ENCODE measurements at places on chromosomes 4 and X.

DNA sequence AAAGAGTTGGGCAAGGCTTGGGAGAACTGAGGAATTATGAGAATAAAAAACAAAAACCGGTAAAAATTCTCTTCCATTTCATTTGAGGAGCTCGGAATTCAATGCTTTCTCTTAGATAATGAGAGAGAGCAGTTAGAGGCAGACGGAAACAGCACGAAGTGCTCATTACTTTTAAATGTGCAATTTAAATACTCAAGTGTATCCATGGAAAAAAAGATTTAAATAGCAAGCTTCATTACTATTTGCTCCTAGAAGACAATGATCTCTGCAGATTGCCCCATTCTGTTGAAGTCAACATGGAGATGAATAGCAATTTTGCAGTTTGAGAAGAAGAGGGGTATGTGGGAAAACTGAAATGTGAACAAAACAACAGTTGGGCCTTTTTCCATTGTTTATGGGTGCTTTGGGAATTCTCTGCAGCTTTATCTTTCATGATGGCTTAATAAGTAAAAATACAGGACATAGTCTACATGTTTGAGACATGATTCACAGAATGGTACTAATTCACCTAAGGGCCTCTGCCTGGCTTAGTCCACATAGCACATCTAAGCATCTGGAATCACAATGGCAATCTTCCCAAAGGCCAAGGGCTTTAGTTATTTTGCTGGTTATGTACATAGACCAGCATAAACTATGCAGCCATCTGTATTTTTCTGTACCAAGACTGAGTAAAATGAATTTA, 512.7 kb upstream of the FAT1 start:
- DNase-seq = peak; percentile 90

DNA sequence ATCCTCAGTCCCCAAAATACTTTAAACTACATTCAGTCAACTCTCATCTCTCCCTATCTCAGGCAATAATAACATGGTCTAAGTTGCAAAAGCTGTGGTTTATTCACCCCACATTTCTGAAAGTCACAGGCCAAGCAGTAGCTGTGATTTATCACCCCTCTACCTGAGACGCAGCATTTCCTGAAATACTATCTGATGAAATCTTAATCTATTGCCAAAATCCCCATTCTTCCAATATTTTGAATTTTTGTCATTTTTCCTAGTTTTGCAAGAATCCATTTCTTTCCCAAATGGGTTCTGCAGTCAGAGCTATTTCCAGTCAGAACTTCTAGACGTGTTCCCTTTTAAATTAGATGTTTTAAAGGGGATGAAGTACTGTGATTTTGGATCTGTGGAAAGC, 148.3 kb downstream of the BANK1 start:
- peak; percentile 58 for DNase-seq

DNA sequence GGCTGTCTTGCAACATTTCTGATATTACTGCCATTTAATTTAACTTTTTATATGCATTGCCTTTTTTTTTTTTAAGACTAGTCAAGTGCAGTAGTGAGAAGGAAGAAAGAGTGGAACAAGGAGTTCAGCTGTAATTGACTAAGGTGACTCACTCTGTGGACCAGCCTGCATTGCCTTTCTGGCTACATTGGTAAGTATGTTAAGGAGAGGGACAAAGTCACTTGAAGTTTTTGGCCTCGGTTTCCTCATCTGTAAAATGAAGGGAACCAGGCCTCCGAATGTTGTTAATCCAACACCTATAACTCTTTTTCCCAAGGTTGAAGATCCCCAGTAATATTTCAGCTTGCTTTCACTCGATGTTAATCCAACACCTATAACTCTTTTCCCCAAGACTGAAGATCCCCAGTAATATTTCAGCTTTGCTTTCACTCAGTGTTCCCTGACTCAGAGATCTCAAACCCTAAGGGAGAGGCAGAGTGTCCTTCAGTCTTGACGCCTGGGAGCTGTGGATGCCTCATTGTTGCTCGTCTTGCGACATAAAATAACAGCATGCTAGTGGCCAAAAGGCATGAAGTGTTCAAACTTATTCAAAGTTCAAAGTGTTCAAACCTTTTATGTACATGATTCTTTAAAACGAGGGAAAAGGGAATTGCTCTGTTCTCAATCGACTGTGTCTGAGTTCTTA, 102.0 kb downstream of the SORBS2 start:
- peak; percentile 32 for DNase-seq

- peak; percentile 0 for DNase-seq
These were observed 232.5 kb upstream of the POF1B start for GRCh38 chrX:85611926-85612325.

GRCh38 chr4:139824882-139825522, 159.4 kb downstream of the MGST2 start:
- DNase-seq = no peak

DNA sequence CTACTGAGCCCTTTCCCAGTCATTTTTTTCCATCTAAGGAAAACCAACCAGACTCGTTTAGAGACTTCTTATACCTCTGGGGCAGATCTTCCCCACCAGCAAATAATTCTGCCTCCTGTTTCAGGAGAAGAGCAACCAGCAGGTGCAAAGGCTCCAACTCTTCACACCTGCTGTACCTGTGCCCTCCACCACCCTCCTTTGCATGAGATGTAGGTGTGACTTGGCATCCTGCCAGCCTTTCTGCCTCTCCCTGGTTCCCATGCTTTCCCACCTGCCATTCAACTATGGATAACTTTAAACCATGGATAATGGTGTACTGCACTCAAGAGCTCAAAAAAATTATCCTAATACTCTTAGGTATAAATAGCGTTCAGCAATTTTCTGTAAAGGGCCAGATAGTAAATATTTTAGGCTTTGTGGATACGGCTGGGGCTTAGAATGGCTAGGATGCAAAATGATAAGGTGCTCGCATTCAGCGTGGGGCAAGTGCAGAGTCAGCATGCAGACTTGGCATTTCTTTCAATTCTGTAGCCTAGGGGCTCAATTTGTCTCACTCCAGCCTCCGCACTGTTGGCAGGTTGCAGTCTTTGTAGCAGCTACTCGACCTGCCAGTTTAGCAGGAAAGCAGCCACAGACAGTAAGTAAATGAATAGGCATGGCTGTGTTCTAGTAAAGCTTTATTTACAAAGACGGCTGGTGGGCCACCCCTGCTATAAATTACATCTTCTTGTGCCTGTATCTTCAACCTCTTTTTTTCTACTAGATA, 79.8 kb downstream of the HCCS start:
- no peak for DNase-seq

DNA sequence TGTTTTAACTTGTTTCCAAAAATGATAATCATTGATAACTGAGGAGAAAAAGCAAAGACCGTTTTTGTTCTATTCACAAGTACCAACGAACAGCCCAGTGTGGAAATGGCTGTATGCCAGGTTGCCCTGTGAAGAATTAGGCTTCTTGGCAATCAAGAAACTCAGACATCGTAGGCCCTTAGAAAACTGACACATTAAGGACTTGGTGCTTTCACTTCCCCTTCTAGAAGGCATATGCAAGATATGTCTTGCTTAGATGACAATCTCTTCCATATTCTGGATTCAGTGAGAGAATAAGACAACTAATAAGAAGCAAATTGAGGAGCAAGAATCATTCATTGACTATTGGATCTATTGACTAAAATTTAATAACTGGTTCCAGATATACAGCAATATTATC, 56.6 kb downstream of the ANAPC10 start:
- no peak for DNase-seq

- peak; percentile 49 for DNase-seq
These were observed 16.5 kb downstream of the ACSL4 start for GRCh38 chrX:109716431-109717028.

- DNase-seq = no peak
These were observed 634 bp downstream of the CWH43 start for GRCh38 chr4:48986654-48987164.

DNA sequence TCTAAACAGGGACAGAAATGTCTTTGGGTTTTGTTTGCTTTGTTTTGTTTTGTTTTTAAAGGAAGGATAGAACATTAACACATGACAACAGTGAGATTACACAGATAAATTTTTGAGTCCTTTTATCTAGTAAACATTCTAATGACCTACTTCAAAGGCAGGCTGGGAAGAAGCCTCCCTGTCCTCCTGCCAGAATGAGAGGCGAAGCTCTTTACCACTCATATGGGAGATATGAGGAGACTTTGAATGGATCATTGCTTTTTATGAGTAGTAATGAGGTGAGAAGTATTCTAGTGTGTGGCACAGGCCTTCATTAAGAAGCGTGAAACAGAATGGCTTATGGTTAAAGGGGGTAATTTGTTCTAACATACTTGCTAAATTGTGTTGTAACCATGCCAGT, 172.0 kb downstream of the FBXO8 start:
- DNase-seq = no peak

DNA sequence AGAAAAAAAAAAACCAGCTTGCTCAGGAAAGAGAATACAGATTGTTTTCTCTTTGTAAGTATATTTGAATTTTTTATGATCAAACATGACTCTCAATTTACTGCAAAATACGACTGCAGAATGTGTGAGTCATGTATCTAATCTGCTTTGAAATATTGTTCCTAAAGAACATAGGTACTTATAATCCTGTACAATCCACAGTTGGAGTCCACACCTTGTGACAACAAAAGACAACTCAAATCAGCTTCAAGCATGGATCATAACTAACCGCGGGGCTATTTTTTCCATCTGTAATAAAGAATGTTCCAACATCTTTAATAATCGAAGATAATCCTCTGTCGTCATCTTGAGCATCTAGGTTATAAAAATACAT, 77.8 kb upstream of the STIM2 start:
- no peak for DNase-seq

DNA sequence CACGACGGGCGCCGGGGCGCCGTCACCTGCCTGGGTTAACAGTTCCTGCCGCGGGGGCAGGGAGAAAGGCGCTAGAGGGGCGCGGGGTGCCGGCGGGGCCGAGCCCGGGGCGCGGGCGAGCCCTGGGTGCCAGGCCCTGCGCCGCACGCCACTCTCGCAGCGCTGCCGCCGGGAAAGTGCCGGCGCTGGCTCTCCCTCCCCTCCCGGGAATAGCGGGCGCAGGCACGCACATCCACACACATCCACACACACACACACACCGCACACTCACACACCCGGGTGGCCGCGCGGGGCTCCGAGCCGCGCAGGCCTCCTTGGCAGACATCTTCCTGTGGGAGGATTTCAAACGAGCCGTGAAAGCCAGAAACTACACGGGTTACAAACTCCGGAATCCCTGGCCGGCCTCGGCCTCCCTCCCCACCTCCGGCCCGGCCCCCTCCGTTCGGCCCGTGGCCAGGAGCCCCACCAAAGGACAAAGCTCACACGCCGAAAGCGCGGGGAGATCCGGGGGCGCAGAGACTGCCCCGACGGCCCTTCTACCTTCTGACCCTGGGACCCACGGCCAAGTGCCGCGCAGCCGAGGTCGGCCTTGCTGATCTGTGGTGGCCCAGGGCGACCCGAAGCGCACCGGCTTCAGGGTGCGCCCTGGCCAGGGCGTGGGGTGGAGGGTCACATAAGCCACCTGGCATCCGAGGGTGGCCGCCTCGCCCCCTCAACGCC, 92.3 kb downstream of the BCOR start:
- no peak for DNase-seq

DNA sequence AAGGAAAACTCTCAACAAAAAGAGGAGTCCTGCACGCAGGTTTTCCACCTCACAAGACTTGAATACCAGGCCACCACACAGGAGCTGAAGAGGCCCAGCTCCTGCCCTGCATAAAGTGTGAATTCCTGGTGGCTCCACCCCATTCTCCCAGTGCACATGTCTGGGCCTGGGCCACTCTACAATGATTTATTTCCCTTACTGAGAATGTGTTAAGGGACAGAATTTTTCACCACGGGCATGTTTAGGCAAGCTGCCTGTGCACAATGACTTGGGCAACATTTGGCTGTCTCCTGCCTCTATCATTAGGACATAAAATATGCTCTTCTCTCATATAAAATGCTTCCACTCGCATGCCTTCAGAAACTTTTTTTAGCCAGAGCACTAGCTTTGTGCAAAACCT, 197.1 kb downstream of the SLC7A11 start:
- no peak for DNase-seq

DNA sequence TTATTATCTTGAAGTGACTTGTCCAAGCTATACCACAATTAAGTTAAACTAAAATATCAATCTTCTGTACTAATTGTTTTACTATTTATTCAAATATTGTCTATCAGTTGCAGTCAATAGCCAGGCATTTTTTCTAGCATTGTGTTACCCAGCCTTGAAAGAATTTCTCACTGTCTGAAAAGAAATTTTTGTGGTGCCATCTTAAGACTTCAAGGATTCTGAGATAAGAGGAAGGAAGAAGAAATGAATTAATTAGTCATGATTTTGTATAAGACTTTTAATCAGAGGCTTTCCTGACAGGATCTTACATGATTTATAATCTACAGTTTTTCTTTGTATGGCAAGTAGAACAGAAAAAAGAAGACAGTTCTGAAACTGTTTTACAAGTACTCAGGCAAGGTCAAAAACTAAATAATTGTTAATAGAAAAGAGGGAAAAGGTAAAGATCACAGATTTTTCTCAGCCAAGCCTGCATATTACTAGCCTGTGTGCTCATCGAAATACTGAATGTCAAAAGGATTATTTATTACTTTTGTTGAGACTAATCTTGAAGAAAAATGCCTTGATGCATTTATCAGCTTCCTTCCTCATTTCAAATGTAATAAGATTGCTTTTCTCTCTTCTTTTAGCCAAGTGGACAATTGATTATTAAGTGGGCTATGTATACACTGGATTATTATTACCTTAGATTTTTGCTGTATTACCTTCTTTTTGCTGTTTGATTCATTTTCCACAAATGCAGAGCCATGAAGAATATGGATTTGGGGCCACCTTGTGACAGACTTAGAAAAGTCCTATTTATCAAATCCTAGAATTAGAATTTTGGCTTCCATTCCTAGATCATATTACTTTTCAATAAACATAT, 53.8 kb downstream of the CXCL1 start:
- DNase-seq = peak; percentile 66

DNA sequence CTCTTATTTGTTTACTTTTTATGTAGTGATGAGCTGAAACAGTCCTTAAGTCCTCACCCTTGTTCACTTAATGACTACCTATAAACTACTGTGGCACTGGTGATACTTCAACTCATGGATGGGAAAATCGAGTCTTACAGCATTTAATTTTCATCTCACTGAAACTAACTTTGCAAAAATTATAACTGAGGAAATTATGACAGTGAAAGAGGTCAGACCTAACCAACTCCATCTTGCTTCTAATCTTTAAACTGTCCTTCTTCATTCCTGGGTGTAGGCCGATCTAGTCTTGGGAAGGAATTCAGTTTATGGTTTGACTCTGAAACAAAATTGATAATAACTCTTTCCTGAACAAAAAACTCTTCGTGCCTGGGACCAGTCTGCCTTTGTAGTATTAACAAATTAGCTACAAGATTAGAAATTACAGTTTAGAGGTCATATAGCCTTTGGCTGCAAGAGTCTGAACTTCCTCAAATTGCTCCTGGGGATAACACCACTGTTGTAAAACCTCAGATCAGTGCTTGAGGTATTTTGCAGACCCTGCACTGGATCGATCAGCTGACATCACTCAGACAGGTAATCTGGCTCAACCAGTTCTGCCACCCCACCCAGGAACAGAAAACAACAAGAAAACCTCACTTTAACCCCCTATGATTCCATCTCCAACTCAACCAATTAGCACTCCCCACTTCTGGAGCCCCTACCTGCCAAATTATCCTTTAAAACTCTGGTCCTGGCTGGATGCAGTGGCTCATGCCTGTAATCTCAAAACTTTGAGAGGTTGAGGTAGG, 995.7 kb upstream of the PRKX start:
- DNase-seq = no peak
